Thoracic aorta (tissue), 2 donors: ENCODE measurements at places on chromosomes 5 and 9.

DNA sequence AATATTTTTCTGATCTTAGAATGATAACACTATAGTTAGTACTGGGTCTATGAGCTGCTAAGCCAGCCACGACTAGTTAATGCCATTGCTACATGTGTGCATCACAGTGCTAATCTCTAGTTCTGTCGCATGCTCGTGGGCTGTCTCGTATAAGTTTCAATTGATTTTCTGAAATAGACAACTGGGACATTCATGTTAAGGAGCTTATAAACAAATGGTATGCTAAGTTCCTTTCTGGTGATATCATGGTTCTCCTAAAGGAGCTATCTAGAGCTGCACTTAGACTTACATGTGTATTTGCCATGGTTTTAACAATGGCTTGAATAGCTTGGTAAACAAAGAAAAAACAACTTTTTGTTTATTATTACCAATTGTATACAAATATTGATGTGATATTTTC lies 46.2 kb downstream of the F2RL2 start:
- no peak for DNase-seq

GRCh38 chr5:59385700-59386099 lies 507.8 kb downstream of the PDE4D start:
- DNase-seq = no peak

DNA sequence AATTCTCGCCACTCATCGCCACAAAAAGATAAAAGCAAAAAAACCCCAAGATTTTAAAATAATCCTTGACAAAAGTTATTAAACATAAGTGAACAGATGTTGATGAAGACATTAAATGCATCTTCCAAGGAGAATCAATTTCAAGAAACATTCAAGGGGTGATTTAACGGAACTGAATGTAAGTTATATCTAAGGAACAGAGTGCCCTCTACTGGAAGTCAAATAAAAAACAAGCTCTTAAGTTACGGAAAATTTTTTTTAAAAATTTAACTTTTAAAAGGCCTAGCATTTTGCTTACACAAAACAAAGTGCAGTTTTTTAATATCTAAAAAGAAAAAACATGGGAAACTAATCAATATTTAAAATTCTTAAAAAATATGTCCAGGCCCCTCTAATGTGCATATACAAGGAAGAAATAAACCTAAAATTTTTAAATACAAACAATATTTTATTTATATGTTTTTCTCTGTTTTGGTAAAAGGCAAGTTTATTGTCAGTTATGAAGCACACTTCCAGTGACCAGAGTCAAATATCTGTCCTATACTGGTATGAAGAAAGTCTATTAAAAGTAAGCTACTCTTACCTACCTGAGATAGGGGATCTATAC lies 28.0 kb downstream of the TEX10 start:
- no peak for DNase-seq

DNA sequence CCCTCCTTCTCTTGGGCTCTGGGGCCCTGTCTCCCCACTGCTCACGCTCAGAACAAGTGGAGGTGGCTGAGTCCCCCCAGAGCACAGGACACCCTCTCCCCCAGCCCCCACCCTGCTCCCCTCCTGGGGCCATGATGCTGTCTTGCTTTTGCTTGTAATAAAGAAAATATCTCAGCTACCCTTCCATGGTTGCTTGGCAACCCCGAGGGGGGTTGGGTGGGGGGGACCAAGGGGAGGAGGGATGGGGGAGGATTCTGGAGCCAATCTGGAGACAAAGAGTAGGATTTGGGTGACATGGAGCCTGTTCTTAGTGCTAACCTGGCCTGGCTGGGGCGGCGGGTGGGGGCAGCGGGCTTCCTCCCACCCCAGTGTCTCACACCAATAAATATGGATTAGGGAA lies 16.1 kb upstream of the CERCAM start:
- no peak for DNase-seq

DNA sequence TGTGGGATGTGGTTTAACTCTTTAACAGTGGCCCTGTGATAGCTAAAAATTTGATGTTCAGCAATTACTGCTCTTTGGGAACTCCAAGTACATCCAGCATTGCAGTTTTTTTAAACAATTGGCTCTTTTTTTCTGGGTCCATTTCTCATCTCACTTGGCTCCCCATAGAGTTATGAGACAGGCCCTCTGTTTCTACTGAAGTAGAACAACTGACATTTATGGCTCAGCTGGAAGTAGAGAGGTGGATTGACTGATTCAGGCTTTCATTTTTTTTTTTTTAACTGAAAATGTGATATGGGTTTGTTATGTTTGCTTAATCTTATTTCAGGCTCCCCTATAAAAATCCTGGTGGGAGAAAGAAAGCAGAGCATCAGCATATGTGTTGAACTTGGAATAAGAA lies 96.6 kb upstream of the CD180 start:
- DNase-seq = no peak

DNA sequence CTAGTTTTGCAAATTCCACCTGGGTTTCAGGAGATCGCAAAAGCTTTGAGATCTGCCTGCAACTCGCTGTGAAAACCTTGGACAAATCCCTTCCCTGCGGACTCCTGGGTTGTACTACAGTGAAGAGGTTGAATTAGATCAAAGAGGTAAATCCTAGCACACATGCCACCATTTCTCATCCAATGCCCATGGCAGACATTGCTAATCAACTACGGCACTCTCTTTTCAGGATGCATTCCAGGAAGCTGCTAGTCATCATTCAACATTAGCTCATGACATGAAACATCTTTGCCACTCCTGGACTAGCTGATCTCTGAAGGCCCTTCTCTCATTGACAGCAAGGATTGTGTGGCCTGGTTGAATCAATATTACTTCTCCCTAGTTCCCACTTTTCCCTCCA lies 46.1 kb downstream of the PCDH1 start:
- no peak for DNase-seq

- no peak for DNase-seq
These were observed 64.7 kb downstream of the SH3PXD2B start for GRCh38 chr5:172389578-172390112.

- DNase-seq = no peak
These were observed 64.8 kb downstream of the NUP214 start for GRCh38 chr9:131190191-131190590.

GRCh38 chr5:107764976-107765804 lies 94.5 kb upstream of the EFNA5 start:
- no peak for DNase-seq

- DNase-seq = no peak
These were observed 61.1 kb downstream of the SAXO1 start for GRCh38 chr9:18971909-18972308.

DNA sequence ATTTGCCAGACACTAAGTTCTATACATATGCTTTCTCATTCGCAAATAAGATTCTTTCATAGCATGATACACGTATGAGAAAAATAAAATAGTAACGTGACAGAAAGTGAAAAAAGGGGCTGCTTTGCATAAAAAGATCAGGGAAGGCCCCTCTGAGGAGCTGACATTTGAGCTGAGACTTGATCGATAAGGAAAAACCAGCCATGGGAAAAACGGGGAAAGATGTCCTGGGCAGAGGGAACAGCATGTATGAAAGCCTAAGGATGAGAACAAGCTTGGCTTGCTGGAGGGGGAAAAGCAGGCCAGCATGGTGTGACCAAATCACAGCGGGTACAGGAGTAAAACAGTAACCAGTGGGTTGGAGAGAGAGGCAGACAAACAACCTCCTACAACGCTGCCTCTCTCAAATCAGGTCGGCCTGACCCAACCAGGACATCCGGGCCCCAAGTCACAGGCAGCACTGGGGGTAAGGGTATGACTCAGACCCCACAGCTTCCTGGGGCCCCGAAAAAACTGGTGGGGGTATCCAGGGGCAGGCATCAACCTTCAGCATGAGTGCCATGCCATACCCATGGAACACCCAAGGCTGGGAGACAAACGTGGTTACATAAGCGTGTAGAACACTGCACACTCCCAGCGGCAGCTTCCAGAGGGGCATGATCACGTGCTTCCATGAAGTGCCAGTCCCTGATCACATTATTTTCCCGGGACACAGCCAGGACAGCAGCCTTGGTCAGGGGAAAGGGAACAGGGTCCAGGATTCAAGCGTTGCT lies 2.2 kb downstream of the TNIP1 start:
- DNase-seq = no peak

DNA sequence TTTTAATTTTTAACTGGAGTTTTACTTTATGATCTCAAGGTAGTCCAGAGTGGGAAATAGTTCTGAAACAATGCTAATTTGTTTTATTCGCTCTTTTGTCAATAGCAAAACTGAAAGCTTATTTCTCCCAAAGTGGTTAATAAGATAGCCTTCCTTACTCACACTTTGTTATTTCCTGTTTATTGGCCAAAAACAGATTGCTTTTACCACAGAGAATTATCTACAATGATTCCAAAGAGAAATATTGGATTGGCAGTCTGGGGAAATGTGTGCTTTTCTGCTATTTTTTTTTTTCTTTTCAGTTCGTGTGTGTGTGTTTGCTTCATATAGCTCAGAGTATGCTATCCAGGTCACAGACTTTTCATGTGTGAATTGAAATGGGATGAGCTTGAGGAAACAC lies 756.7 kb upstream of the RGMB start:
- DNase-seq = no peak

GRCh38 chr5:56309262-56309826 lies 76.2 kb upstream of the ANKRD55 start:
- DNase-seq = no peak

DNA sequence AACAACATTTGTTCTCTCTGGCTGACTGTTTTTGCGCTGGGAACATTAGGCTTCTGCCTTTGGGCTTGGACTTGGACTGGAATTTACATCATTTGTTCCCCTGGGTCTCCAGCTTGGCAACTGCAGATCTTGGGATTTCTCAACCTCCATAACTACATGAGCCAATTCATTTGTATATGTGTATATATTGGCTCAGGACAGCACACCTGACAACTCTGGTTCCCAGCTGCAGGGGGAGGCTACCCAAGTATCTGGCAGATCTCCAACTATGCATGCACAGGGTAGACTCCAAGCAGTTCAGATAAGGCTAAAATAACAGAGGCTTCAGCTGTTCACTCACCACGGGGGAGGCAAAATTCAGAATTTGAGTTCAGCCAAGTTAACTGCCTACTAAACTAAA lies 31.6 kb upstream of the F2RL1 start:
- peak; percentile 52 for DNase-seq

GRCh38 chr5:39455645-39456044 lies 30.9 kb upstream of the DAB2 start:
- DNase-seq = no peak

GRCh38 chr5:178331491-178331996 lies 98.9 kb upstream of the PHYKPL start:
- DNase-seq = no peak

- DNase-seq = no peak
These were observed 68.2 kb downstream of the FAM114A2 start for GRCh38 chr5:153970496-153970895.

GRCh38 chr9:129813661-129814060 lies 10.3 kb downstream of the TOR1A start:
- no peak for DNase-seq

DNA sequence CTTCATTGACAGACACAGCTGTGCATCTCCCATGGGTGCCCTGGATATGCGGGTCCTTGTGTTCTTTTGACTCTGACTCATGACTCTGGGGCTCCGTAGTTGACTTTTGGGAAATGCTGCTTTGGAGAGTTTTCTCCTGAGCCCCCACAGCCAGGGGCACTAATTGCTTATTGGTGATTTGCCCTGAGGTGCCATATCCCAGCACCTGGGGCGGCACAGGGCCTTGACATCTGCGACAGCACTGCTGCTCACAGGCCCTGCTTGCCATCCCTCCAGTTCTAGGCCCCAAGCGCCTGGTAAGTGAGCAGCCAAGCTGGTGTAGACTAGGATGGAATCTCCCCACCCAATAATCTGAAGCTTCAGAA lies 75.1 kb downstream of the AMBP start:
- no peak for DNase-seq

- no peak for DNase-seq
These were observed 1.6 kb downstream of the NPR3 start for GRCh38 chr5:32712481-32713360.

GRCh38 chr5:142686210-142686734 lies 382 bp upstream of the FGF1 start:
- DNase-seq = no peak

- no peak for DNase-seq
These were observed 30.7 kb downstream of the DNM1 start for GRCh38 chr9:128233817-128234406.

DNA sequence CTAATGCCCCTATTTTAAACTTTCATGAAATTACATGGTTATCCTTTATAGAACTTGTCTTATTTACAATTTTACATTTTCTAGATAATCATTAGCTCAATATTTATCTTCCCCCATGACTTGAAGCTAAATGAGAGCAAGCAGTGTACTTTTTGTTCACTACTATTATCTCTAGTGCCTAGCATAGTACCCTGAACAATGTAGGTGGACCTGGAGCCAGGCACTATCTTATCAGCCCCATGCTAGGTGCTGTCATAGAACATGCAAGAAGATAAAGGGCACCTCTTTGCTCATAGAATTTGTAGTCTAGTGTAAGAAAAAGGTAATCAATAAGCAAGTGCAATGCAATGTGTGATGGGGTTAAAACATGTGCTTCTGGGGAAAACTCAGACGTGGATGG lies 399.9 kb downstream of the ELAVL2 start:
- no peak for DNase-seq

- no peak for DNase-seq
These were observed 50.8 kb upstream of the CTNNA1 start for GRCh38 chr5:138702166-138703077.

- DNase-seq = no peak
These were observed 120.6 kb downstream of the FOXD1 start for GRCh38 chr5:73327908-73328455.

GRCh38 chr9:86753836-86754235 lies 193.5 kb downstream of the GAS1 start:
- DNase-seq = no peak

DNA sequence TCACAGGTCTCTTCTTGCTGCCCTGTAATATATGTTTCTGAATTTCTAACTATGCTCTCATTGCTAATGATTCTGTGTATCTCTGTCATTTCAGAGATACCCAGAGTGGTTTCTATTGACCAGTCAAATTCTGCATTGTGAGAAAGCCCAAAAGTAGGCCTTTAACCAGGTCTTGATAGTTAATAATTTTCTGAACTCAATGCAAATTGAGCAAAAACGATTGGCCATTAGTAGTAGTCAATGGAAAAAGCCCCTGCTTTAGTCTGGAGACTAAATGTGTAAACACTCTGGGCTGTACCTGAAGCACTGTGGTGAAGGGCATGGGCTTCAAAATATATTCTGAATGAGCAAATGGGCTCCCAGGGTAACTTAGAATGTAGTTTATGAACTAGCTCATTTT lies 307.6 kb downstream of the ARL15 start:
- no peak for DNase-seq

GRCh38 chr5:101364469-101364868 lies 461.4 kb upstream of the ST8SIA4 start:
- DNase-seq = no peak
